CD4-positive, alpha-beta T cell treated with Interleukin-6 at 100 ng/mL for 8 hours (primary cell): ENCODE measurements at places on chromosomes 3 and 15.

GRCh38 chr15:49238342-49238741, 68.3 kb downstream of the GALK2 start:
- no peak for DNase-seq

DNA sequence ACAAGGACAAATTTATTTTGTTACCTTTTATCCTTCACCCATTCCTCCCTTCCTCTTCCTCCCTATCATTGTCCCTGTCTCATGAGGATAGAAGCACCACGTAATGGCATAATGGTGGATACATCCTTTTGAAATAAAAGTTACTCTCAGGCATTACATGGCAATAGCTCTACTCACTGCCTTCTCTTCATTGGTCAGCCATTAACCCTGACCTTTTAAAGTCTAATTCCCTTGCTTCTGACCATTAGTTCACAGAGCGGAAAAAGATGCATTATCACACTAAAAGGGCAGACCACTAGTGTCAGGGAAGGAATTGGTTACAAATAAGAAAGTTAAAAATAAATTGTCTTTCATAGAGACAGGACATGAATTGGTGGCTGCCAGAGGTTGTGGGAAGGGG, 54.6 kb upstream of the EIF1B start:
- DNase-seq = no peak

DNA sequence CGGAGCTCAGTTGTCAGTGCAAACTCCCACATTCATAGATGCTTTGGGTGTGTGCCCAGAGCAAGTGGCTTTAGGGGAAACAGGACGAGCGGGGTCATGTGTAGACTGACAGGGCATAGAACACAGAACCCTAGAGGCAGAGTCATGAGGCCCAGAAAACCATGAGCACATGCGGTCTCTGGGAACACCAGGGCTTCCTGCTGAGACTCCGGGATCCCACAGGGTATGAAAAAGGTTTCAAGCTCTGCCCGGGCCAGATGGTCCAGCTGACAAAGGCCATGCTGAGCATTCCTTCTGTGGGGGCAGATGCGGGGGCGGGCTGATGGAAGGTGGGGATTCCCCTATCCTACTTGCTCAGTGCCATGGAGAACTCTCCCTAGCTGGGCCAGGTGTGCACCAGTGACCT, 44.8 kb downstream of the ROPN1B start:
- no peak for DNase-seq

- DNase-seq = no peak
Measured at GRCh38 chr3:66629150-66629981, 128.5 kb upstream of the LRIG1 start.

- no peak for DNase-seq
Measured at GRCh38 chr3:16118396-16118795, 56.1 kb upstream of the GALNT15 start.

- DNase-seq = no peak
Measured at GRCh38 chr3:146130881-146131371, 30.1 kb downstream of the PLOD2 start.

DNA sequence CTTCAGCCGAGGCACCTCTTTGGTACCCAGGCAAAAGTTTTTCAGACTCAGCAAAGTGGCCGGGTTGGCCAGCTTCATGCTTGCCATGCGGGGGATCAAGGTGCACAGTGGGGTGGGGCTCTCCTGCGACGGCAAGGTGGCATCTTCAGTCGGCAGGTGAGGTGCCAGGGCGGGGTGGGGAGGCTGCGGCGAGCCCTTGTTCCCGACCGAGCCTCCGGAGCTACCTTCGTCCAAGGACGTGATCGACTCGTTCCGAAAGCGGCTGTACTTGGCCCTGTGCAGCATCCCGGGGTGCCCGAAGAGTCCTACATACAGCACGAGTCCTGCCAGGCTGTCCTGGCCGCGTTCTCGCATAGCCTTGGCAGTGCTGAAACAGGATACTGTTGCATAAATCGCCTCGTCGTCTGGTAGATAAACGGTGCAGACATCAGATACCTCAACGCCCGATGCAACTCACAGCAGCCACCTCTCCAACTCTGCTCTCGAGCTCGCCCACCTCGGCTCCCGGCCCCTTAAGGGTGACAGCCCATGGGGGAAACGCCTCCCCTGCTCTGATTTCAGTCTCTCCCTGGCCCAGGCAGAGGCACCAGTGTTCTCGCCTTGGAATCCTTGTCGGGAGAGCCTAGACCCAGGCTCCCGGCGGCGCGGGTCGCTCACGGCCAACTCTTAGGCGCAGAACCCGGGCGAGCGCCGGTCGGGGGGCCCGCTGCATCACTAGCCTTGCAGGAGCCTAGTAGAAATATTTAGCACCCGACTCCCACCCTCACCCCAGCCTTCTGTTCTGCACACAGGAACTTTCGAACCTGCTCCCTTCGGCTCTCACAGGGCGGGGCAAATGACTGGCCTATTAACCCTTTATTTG, 826 bp downstream of the SHC4 start:
- DNase-seq = no peak

GRCh38 chr3:187256051-187256616, 35.4 kb downstream of the MASP1 start:
- DNase-seq = no peak

DNA sequence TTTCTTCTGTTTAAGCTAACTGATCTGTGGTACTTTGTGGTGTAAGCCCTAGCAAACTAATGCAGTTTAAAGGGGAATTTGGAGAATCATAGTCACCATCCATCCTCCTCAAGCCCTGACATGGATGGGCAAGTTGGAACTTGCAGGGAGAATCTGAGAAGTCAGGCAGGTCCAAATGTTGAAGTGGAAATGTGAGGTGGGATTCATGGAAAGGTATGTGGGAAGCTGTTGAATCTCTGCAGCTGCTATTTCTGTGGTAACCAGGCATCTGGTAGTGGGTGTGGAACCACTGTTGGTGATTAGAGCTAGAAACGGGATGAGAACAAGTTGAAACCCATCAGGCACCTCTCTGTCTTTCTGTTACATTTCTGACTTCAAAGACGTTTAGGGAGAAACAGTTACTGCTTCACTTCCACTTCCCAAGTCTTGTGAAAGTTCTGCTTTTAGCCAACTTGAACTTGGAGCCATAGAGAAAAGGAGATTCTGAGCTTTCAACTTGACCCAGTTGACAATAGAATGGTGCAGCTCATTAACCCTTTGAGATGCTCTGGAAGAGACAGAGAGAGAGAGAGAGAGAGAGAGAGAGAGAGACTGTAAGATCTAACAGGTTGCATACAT, 38.1 kb upstream of the NMNAT3 start:
- no peak for DNase-seq

- no peak for DNase-seq
Measured at GRCh38 chr15:22919171-22919570, 61.0 kb downstream of the CYFIP1 start.

DNA sequence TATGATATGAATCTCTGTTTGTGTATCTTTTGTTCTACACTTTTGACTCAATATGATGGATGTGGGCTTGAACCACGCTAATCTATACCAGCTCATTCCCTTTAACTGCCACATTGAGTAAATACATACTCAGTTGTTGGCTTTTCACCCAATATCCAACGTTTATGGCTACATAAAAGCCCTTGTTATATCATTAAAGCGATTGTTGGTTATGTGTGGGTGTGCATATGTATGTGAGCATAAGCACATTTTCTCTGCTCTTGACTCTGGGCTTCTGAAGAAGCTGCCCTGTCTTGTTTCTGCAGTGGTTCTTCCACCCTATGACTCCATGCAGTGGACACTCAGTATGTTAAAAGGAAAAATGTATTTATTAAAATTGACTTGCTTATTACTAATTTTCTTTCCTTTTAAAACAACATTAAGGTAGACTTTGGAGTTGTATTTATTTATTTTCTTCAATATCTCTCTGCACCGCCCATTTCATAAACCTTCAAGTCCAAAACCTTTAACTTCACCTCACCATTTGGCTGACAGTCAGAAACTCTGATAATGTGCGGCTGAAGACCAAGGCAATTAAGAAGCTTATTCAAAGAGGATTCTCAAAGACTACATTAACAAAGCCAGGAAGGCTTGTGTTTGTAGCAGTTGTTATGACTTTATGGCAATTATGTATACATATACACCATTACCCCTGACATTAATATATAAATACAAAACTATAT, 156.1 kb downstream of the THRB start:
- no peak for DNase-seq

DNA sequence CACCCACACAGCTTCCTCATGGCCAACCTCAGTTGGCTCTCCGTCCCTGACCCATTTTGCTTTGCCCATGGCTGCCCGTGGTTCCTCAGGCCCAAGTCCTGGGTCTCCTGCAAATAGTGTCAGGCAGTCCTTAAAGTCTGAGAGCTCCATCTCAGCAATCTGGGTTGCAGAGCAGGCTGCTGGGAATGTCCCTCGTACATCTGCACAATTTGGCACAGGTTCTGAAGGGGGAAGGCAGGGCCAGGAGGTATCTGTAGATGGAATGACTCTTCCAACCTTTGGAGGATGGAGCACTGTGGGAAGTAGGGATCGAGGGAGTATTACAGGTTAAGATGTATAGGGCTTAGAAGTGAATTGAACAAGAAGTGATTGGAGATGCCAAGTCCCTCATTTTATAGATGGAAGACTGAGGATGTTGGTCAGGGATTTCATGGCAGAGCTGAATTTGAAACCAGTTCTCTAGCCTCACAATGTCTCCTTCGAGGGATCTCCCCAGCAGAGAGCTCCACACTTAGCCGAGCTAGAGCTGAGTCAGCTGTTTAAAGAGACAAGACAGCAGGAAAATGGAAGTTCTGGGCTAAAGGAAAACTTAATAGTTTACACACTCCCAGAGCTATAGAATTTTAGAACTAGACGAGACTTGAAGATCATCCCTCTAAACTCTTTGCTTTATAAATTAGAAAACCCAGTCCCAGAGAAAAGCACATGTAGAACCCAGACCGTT, 9.2 kb downstream of the CKMT1A start:
- no peak for DNase-seq

- no peak for DNase-seq
Measured at GRCh38 chr15:67184208-67184925, 70.1 kb downstream of the AAGAB start.

DNA sequence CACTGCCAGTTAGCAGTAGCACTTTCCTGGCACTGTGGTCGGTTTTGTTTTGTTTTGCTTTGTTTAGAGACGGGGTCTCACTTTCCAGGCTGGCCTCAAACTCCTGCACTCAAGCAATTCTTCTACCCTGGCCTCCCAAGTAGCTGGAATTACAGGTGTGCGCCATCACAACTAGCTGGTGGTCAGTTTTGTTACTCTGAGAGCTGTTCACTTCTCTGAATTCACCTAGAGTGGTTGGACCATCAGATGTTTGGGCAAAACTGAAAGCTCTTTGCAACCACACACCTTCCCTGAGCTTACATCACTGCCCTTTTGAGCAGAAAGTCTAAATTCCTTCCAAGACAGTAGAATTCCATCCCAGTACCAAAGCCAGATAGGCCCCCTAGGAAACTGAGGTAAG, 22.6 kb downstream of the CLDN18 start:
- no peak for DNase-seq

DNA sequence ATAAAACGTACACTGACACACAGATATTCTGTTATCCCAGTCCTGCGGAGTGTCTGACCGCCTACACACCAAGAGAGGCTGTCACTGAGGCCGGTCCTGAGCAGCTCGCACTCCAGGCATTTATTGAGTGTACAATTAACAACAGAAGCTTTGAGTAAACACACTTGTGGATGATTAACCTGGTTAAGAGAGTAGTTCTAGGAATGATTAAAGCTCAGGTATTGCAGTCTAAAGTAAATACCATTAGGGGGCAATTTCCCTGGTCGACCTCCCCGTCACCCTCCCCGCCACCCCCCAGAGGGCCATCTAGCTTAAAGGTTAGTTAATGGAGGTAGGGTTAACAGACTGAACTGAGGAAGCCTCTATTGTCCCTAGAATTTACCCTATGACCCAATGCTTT, 1278.5 kb downstream of the NSUN3 start:
- DNase-seq = no peak

DNA sequence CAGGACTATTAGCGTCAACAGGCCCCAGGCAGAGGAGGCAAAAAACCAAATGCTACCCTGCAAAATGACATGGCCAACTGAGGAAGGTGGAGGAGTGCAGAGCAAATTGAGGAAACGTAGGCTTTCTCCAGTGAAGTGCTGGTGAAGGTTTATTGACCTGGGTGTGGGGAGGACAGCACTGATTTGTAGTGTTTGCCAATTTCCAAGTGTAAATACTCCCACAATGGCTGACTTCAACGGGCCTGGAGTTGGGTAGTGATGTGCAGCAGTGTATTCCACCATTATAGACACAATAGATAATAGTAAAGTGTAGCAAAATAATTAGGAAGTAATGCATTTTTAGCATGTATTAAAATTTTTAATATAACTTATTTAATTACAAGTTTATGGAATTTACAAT, 32.2 kb upstream of the TPM1 start:
- DNase-seq = no peak

GRCh38 chr3:112010636-112011035, 11.9 kb downstream of the TAGLN3 start:
- no peak for DNase-seq

- DNase-seq = no peak
Measured at GRCh38 chr3:171809611-171809860, 747 bp downstream of the PLD1 start.

DNA sequence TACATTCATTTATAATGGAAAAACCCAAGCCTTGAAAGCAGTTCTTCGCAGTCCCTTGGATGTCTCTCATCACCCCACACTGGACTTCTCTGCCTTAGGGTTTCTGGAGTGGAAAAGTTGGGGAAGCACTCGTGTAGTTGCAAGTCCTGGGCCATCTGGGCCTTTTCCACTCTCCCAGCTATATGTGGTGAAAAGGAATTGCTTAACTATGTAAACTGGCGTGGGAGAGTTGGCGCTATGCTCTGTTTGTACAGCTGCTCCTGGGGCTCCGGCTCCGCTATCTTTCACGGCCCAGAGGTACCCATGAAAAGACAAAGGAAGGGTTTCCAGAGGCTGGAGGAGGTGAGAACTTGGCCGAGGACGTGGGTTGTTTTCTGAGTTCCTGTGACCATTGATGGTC, 81.1 kb upstream of the MYZAP start:
- DNase-seq = no peak

DNA sequence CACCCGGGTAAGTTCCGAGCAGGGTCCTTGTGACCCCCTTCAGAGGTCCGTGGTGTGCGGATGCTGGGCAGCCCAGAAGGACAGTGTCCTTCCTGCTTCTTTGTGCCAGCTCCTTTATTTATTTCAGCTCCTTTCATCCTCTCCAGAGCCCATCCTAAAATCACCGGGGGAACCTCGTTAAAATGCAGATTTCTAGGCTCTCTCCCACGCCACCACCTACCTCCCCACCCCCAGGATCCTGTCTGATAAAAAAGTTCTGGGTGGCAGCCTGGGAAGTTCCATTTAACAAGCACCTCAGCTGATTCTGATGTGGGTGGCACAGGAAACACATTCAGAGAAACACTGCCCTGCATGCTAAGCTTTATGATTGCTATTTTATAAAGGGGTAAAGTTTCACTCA, 12.5 kb upstream of the IGF1R start:
- DNase-seq = peak; percentile 6

DNA sequence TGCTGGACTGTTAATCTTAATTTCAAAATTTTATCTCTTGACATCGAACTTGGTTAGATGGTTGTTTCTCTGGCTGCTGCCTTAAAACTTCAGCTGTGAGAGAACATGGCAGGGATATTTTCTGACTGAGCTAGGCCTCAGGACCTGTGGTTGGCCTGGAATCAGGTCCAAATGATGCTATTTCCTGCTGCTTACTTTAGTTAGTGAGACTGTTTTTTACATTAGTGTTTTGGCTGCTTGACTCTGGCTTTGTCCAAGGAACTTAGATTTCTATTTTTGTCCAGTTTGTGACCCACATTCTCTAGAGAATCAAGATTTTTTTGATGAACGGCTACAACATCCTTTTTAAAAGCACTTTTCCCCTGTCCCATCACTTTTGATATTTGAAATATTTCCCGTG, 497.9 kb upstream of the SGO1 start:
- DNase-seq = no peak

- DNase-seq = no peak
Measured at GRCh38 chr3:13513913-13514517, 33.9 kb downstream of the HDAC11 start.
